ENCODE measurements at places on chromosomes 1 and 21.

DNA sequence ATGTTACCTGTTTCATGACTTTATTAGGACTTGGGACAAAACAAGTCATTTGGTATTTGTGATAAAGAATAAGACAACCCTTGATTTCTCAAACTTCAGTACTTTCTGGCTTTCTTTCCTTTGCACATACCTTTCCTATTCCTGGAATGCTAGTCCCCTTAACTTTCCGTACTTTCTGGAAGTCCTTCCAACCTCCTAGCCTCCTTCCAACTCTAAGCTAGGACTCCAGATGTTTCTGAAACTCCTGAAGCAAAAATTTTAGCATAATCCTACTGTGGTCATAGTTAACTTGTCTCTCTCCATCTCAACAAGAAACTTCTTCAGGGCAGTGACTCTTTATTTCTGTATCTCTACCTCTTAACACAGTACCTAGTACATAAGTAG, 19.8 kb upstream of the C1orf105 start:
- no peak for DNase-seq

GRCh38 chr1:238581332-238581731, 690.6 kb upstream of the ZP4 start:
- DNase-seq: no peak

DNA sequence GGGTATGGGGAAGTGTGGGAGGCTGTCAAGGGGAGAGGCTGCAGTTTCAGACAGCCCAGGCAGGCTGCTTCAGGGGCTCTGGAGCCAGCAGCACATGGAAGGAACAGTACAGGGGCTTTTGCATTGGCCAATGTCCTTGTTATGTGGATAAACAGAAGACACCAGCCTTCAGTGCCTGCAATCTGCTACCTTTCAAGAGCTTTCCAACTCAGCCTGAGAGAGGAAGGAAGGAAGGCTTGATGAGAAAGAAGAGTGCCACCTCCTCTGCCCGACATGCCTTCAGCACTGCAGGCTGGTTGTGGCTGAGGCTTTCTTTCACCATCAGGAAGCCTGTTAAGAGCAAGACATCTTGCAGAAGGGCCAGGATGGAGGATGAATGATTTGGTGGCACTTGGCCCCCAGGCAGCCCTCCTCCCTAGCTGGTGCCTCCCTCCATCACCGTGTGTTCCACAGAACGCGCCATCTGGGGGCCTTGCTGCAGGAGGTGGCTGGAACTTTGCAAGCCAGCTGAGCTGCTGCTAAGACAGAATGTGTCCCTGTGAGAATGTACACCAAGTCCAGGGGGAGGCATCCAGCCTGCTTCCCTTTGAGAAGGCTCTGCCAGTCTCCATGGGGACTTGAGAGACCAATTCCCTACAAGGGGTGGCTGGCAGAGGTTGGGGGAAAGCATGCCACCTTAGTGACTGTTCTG, 372.4 kb upstream of the PROX1 start:
- no peak for DNase-seq

GRCh38 chr21:20257052-20257740, 741.0 kb upstream of the NCAM2 start:
- no peak for DNase-seq

- no peak for DNase-seq
These were observed 4.0 kb downstream of the AMPD2 start for GRCh38 chr1:109623601-109624161.

- no peak for DNase-seq
These were observed 105.8 kb downstream of the PRRX1 start for GRCh38 chr1:170769691-170770090.

- DNase-seq: no peak
These were observed 1.2 kb downstream of the GLIS1 start for GRCh38 chr1:53737648-53738204.

GRCh38 chr21:45551316-45551715, 9.1 kb upstream of the SLC19A1 start:
- no peak for DNase-seq

GRCh38 chr1:45953934-45954847, 150.8 kb downstream of the MAST2 start:
- no peak for DNase-seq

DNA sequence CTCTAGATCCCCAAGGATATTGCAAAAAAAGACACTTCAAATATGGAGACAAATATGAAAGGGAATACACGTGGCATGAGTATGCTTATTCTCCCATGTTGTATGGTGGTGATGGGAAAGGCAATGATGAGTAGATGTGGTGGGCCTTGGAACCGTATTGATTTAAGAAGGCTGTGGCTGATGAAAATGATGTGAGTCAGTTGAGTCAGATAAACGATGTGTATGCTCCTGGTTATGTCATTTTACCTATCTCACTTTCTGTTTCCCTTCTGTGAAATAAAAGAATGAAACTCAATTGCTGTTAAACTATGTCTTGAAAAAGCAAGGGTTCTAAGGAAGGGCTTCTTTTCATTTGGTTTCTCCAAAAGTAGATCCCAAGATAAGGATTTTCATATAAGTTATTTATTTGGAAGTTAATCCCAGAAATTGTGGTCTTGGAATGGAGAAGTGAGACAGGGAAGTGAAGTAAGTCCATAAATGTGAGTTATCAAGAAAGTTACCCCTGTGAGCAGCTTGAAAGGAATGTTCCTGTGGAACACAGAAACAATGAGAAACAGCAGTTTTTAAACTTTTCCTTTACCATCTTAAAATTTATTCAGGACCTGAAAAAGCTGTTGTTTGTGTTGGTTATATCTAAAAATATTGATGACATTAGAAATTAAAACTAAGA, 292.0 kb downstream of the DUSP10 start:
- DNase-seq: no peak

DNA sequence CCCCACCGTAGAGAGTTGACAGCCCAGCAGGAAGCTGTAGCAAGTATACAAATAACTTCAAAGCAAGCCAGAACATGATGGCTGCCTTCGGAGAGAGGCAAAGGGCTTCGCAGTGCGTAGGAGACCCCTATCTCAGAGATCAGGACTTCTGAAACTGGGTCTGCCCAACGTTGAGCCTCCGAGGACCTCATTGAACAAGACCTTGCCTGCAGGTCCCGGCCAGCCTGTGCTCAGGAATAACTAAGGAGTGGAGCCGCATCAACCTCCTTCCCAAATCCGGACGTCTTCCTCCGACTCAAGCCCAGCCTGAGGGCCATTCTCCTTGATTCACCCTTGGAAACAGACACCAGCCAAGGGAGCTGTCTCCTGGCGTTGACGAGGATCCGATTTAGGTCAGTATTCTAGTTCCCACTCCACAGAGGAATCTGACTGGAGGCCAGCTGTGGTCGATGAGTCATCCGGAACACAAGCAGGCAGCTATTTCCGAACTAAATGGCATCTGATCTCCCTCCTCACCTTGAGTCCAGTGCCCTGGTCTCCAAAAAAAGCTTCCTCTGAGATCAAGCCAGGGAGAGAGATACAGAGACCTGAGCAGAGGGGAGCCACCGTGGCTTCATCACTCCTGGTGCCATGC, 166.5 kb upstream of the COA6 start:
- no peak for DNase-seq

- no peak for DNase-seq
These were observed 26.0 kb downstream of the MACF1 start for GRCh38 chr1:39230261-39231190.

DNA sequence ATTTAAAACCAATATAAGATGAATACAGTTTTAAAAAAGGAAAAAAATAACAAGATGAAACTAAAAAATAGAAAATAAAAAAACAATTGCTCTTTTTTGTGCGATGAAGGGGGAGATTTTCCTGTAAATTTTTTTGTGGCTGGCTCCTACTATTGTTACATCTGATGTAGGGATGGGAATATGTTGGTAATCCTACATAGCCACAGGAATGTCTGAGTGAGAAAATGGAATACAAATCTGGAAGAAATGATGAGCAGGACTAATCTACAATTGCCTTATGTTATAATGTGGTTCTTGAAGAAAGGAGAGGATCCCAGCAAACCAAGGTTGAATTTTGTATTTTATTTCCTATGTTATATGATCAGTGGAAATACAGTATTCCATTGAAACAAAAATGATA, 40.9 kb downstream of the ATP6V1G3 start:
- no peak for DNase-seq

- DNase-seq: no peak
These were observed 26.9 kb upstream of the LBR start for GRCh38 chr1:225454733-225455132.

GRCh38 chr1:235507623-235508022, 3.4 kb upstream of the B3GALNT2 start:
- no peak for DNase-seq

DNA sequence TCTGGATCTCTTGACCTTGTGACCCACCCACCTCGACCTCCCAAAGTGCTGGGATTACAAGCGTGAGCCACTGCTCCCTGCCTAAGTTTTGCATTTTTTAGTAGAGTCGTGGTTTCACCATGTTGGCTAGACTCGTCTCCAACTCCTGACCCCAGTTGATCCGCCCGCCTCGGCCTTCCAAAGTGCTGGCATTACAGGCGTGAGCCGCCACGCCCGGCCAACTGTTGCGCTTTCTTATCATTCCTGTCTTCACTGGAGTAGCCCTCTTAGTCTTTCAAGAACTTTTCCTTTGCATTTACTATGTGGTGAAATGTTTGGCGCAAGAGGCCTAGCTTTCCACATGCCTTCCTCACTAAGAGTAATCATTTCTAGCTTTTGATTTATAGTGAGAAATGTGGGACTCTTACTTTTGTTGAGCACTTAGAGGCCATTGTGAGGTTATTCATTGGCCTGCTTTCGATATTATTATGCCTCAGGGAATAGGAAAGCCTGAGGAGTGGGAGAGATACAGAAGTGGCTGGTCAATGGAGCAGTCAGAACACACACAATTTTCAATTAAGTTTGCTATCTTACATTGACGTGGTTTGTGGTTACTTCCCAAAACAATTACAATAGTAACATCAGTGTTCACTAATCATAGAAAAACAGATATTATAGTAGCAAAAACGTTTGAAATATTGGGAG, 111.0 kb downstream of the ZMYM4 start:
- DNase-seq: no peak

DNA sequence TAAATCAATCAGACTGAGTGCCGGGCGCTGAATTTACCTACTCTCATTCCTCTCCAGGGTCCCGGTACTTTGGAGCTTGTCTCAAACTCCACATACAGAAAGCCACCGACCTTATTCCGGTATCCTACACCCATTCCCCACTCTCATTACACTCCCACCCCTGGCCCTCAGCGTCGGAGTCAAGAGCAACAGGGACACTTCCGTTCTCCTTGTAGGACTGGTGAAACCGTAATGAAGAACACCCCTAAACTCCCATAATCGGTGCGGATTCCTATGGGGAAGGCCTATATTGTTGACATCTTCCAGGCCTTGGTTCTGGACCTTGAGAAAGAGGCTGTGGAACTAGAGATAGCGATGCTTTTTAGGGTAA, 798 bp downstream of the ZBED6 start:
- DNase-seq: no peak

DNA sequence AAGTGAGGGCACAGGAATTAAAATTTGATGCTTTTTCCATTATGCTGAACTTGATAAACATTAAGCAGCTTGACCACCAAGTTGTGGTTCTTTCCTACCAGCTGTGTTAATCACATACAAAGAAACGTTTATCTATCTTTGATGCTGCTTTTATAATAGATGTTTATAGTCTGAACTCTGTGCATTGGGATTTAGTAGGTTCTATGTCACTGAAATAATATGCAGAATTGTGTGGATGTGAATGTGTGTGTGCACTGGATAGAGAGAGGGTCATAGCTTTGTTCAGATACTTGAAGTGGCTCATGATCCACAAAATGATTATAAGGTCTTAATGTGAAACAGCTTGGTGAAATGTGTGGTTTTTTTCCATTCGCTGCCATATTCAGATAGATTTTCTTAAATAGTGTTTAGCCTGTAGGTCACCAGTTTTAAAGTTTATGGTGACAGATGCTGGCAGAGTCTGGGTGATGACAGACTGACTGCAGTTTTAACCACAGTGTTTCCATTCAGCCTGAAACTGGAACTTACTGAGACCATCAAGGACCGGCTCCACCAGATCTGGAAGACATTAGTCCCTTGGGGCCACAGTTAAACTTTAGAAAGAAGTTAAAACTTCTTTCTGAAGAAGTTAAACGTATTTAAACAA, 10.2 kb downstream of the DDI2 start:
- DNase-seq: no peak

GRCh38 chr1:151196292-151196800, 2.0 kb upstream of the PIP5K1A start:
- peak; percentile 44 for DNase-seq

GRCh38 chr1:220827445-220828178, 40.9 kb downstream of the MTARC1 start:
- DNase-seq: no peak

DNA sequence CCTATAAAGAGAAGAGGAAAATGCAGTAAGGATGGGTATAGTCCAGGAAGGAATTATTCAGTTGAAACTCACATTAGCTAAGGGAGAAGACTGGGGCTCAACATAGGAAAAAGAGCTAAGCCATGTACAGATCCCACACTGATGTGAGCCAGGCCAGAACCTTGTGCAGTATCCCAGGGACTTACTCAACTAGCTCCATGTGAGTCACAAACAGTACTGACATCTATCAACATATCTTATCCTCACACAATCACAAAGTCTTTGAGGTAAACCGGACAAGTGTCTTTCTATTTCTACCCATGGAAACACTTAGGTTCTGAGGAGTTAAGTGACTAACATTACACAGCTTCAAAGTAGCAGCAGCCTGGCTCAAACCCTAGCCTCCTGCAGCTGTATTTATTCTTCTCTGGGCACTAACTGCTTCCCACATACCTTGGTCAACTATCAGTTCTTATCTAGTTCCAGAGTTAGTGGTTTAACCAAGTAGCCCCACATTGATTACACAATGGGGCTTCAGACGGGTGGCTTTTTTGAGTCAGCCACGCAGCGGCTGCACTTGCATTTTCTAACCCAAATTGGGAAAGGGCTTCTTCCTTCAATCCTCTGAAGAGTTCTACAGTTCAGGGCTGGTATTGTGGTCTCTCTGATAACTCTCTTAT, 9.5 kb downstream of the CD5L start:
- no peak for DNase-seq

GRCh38 chr1:118116909-118117308, 68.1 kb downstream of the SPAG17 start:
- no peak for DNase-seq

- DNase-seq: no peak
These were observed 36.4 kb upstream of the HHAT start for GRCh38 chr1:210292231-210292871.

DNA sequence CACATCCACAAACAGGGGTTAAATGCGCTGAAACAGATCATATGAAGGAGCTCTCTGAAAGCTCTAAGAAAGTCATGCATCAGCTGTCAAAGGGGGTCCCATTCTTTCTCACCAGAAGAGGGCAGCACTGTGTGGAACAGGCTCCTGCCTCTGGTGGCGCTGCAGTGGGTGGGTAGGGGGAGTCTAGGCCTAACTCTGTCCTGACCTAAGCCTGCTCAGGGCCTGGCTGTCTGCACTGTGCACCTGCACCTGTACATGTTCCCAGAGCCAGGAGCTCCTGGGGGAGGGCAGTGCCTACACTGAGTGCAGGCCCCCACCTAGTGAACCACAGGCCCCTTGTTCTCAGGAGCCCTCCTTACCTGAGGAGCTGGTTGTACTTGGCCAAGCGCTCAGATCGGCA, 16.0 kb downstream of the ENO1 start:
- no peak for DNase-seq
